ENCODE measurements at places on chromosomes 16 and 17. TPM values are rescaled to one million over a fixed set of nuclear protein-coding genes. Genes with fewer than 3 reads are reported as not detected.

DCTPP1 gene
- total RNA-seq: 6.0 TPM

TNS4 gene
- total RNA-seq: not detected

NEUROD2 gene
- total RNA-seq: under 0.01 TPM

ST6GALNAC1 gene
- total RNA-seq: not detected

ASGR2 gene
- total RNA-seq: not detected

ATP1B2 gene
- total RNA-seq: not detected
